Left kidney (tissue), 8 donors: ENCODE measurements at places on chromosomes 6 and 20. TPM values are rescaled to one million over a fixed set of nuclear protein-coding genes. Genes with fewer than 3 reads are reported as not detected.
A peak's percentile ranks its signal among the peaks of the same experiment; 100 is the strongest.

The APOBEC2 gene
- 0.37 TPM for polyA plus RNA-seq

GRCh38 chr6:142300758-142301650 lies 803 bp upstream of the ADGRG6 start:
- DNase-seq: peak; percentile 14

The NRSN1 gene
- 1.1 TPM for polyA plus RNA-seq

DNA sequence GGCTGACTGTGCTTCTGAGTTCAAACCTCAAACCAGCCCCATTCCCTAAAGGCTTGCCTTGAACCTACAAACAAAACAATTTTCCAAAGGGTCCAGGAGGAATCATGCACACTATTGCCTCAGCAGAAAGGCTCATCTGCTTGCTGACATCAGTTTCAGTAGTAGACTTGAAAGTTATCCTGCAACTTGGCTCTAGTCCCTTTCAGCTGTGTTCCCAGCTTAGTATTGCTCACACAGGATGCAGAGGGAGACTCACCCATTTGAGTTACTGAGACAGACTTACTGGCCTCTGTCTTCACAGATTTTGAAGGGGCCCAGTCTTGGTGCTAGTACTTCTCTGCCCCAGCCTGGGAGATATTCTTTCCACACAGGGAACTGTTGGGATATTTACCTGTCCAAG lies 38.5 kb upstream of the TFB1M start:
- no peak for DNase-seq

The NT5E gene
- polyA plus RNA-seq: 3.9 TPM

DNA sequence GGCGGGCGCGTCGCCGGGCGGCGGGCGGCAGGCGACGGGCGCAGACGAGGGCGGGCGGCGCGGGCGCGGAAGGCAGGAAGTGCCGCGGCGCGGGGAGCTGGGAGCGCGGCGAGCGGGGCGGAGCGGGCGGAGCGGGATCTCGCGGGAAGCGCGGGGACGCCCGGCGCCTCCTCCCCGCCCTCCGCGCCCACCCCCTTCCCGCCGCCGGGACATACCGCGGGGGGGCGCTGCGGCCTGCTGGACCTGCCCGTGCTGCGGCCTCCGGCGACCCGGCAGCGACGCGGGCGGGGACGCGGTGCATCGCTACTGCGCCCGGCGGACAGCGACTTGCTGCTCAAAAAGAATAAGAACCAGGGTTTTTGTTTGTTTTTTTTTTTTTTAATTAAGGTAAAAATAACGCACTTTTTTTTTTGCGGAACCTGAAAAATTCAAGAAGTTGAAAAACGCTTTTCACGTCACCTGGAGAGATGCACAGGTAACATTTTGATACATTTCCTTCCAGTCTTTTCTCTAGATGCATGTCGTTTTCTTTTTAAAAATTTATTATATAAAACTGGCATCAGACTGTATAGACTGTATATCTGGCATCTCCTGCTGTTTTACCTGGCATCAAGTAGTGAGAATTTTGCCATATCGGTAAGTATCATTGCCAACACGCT lies at the start of gene CENPB:
TSS of gene CENPB (minus strand) at position 76 of the 659 bp plus-strand sequence. CDS start 257 bp downstream, outside the sequence.
- peak; percentile 88 for DNase-seq

DNA sequence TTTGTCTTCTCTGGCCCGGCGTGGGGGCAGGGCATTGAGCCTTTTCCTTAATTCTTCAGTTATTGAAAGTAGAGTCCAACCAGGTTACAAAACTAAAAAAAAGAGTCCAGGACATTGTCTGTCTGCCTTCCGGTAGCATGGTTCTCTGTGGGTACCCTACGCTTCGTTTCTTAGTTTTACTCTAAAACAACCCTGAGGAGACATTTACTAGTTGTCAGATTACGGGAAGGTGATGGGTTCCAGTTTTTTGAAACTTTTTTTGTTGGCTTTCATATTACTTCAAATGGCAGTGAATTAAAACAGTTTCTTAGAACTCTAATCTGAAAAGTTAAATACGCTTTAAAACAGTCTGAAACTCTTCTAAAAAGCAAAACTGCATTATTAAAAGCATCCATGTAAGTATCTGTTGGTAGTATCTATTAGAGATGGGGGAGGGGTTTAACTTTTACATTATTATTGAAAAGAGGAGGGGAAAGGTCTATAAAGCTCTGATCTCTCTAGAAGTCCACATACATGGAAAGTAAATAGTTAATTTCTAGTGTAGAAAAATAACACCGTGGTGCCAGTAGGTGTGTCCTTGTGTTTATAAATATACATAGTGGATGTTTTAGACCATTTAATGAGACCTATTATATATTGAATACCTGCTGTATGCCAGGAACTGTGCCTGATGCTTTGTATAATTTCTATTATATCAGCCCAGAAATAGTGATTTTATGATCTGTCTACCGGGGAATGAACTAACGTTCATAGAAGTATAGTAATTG lies 2.2 kb downstream of the BICRAL start:
- no peak for DNase-seq

DNA sequence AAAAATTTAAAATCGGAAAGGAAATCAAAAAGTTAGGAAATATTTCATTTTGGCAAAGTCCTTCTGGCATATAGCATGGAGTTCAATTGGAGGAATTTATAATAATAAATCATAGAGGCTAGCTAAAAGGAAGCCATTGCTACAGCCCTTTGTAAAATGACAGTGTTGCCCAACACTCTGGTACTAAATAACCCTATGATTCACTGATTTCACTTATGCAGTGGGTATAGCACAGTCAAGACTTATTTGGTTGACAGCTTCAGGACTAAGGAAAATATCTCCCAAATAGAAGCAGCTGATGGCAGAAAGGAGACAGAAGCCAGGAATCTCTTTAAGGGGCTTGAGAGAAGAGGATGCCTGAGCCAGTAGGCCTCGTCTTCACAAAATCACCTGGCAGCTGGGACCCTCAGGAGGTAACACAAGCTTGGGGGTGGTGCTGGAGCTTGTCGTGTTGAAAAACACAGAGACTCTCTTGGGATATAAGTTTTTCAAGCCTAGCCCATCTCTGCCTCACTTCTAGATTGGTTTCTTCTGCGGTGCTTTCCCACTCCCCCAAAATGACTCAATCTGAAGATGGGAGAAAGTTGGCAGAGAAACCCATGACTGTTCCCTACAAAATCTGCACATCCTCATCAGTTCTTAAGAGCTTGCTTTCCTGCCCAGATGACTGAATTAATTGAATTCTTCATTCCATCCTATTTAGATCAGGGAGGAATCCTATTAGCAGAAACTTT lies 38.4 kb upstream of the EYA4 start:
- no peak for DNase-seq

- no peak for DNase-seq
Measured at GRCh38 chr6:158646023-158646910, 1.7 kb upstream of the DYNLT1 start.

GRCh38 chr20:61476956-61477355 lies 224.9 kb downstream of the CDH4 start:
- no peak for DNase-seq

DNA sequence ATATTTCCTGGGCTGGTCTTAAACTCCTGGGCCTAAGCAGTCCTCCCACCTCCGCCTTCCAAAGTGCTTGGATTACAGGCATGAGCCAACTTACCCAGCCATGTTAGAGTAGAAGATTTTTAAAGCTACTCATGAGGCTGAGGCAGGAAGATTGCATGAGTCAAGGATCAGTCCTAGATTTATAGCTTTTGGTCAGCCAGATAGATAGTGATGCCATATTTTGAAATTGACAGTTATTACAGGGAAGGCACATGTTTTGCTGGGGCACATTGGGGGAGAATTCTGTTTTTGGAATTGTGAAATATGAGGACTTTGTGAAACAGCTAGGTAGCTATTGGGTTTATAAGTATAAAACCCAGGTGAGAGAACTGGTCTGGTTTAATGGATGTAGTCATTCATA lies 40.9 kb downstream of the DOP1A start:
- DNase-seq: no peak

DNA sequence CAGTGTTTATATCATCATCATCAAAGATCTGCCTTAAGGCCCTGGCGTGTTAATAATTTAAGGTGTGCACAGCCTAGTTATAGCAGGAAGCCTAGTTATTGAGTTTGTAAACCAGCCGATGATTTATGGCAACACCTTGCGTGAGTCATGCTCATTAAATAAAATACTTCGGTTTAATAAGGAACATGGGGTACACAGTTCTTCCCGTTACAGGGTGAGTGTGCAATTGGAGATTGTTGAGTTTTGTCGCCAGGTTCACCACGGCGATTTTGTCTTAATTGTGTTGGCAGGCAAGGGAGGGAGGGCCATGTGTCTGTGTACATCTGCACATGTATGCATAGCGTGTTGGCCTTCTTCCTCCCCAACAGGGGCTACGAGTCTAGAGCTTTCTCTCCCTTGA lies 104.0 kb downstream of the TFAP2A start:
- DNase-seq: no peak

- no peak for DNase-seq
Measured at GRCh38 chr6:135465903-135466302, 31.6 kb downstream of the AHI1 start.
